ENCODE measurements at places on chromosomes 6 and 20. TPM values are rescaled to one million over a fixed set of nuclear protein-coding genes. Genes with fewer than 3 reads are reported as not detected.

POU3F2 gene
- total RNA-seq = not detected

XKR7 gene
- total RNA-seq = not detected

ZNF831 gene
- total RNA-seq = not detected

BTN2A1 gene
- total RNA-seq = 6.6 TPM

BCAS1 gene
- not detected for total RNA-seq

PPIL6 gene
- not detected for total RNA-seq

VWA7 gene
- 1.6 TPM for total RNA-seq

NOX3 gene
- not detected for total RNA-seq

MUCL3 gene
- not detected for total RNA-seq

DSN1 gene
- total RNA-seq = 32.4 TPM

C6orf132 gene
- 0.10 TPM for total RNA-seq

TFAP2D gene
- not detected for total RNA-seq

COL9A1 gene
- total RNA-seq = not detected

C20orf141 gene
- not detected for total RNA-seq

CAGE1 gene
- total RNA-seq = not detected

HSPA12B gene
- total RNA-seq = 50.2 TPM

LST1 gene
- total RNA-seq = 0.20 TPM

PSORS1C1 gene
- total RNA-seq = 2.1 TPM

IFNGR1 gene
- 59.8 TPM for total RNA-seq

NRN1 gene
- total RNA-seq = 42.9 TPM

PTK6 gene
- total RNA-seq = not detected

TMEM170B gene
- 1.1 TPM for total RNA-seq

LPA gene
- total RNA-seq = not detected

SNX21 gene
- 27.0 TPM for total RNA-seq

CRYBG1 gene
- 24.3 TPM for total RNA-seq

SPEF1 gene
- not detected for total RNA-seq

ANKEF1 gene
- total RNA-seq = 1.9 TPM

DNMT3B gene
- total RNA-seq = 4.7 TPM

EGFL8 gene
- total RNA-seq = 2.3 TPM

ANGPT4 gene
- not detected for total RNA-seq

ZBTB12 gene
- 0.54 TPM for total RNA-seq

YIPF3 gene
- total RNA-seq = 134 TPM

FAM209B gene
- not detected for total RNA-seq

EMILIN3 gene
- total RNA-seq = 0.05 TPM

TRIM31 gene
- total RNA-seq = not detected

STX7 gene
- total RNA-seq = 43.6 TPM

RIPPLY2 gene
- not detected for total RNA-seq

PPP1R14C gene
- not detected for total RNA-seq

BPIFB1 gene
- total RNA-seq = not detected

CGA gene
- total RNA-seq = not detected
